ENCODE measurements at places on chromosomes 7 and 10.

DNA sequence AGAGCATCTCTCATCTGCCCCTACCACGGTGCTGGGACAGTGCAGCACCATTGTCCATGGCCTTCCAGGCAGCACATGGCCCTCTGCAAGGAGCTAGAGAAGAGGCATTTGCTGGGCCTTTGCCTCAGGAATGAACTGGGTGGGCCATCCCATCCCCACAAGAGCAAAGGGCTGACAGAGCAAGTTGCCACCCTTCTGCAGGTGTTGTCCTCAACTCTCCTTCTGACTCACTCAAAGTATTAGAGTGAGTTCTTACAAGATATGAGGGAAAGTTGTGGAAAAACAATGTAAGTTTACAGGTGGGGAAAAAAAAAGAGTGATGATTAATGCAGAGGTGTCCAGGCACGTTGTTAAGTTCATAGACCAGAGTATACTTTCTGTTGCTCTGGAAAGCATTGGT lies 261.2 kb downstream of the SKIDA1 start:
- DNase-seq = no peak

GRCh38 chr10:18504161-18504560 lies 147.2 kb downstream of the NSUN6 start:
- no peak for DNase-seq

GRCh38 chr7:31443457-31443856 lies 70.4 kb upstream of the ITPRID1 start:
- DNase-seq = no peak

DNA sequence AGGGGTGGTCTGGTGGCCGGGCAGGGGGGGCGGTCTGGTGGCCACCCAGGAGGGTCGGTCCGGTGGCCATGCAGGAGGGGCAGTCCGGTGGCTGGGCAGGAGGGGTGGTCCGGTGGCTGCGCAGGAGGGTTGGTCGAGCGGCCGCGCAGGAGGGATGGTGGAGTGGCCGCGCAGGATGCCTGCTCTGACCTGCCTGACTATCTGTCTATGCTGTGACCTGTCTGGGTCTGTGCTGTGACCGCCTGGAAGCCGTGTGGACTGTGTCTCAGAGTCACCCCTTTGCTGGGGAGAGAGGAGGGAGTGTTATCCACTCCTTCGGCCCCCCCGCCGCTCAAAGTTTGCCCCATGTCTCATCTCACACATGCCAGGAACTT lies 113.2 kb downstream of the ACTR3B start:
- no peak for DNase-seq

DNA sequence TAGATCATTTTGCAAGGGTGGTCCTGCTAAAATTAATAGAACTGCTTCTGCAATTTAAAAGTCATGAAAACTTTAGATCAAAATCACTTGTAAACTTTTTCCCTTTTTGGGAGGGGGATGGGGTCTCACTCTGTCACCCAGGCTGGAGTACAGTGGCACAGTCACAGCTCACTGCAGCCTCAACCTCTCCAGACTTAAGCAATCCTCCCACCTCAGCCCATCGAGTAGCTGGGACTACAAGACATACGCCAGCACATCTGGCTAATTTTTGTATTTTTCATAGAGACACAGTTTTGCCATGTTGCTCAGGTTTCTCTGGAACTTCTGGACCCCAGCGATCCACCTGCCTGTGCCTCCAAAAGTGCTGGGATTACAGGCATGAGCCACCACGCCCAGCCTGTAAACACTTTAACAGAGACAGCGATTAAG lies 79.7 kb downstream of the LRRC17 start:
- no peak for DNase-seq

GRCh38 chr10:94413361-94413760 lies 11.0 kb downstream of the TBC1D12 start:
- DNase-seq = no peak

DNA sequence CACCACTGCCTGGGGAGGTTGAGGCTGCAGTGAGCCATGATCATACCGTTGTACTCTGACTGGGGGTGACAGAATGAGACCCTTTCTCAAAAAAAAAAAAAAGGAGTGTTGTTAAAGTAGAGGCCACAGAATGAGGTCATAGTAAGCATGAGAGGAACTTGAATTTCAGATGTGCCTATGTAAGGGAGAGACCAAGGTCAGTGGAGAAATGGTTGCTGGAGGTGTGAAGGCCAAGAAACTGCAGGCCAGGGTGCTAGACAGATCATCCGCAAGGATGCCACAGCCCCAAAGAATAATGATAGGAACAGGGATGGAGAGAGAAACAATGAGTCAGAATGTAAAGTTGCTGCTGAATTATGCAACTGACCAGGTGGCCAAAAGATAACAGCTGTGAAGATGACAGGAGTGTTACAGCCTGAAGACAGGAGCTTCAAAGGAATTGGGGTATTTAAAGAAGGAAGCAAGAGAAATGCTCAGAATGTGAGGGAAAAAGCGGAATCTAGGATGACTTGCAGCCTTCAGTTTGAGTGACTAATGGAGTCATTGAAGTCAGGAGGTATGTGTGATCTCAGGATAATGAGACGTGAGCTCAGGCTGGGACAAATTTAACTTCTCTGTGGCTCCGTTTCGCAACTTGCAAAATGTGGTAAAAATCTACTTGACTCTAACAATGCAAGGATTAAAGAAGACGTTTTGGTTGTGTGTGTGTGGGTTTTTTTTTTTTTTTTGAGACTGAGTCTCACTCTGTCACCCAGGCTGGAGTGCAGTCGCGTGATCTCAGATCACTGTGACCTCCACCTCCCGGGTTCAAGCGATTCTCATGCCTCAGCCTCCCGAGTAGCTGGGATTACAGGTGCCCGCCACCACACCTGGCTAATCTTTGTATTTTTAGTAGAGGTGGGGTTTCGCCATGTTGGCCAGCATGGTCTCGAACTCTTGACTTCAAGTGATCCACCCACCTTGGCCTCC lies 22.2 kb downstream of the TYW1B start:
- DNase-seq = no peak

DNA sequence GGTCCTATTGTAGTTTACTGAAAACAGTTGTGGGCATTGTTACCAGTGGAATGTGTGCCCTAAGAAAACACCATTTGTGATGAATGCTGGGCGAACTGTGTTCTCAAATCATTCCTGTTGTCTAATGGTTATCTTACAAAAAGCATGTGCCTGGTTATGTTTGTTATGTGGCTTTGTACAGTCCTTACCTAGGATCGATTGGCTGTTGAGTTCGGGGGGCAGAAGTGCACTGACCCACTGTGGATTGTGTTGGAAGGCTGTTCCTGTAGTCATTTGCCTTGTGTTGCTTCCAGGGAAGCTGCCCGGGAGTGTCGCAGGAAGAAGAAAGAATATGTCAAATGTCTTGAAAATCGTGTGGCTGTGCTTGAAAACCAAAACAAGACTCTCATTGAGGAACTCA lies 84.3 kb downstream of the CREM start:
- no peak for DNase-seq

- DNase-seq = no peak
These were observed 204.0 kb upstream of the GNAI1 start for GRCh38 chr7:79930604-79931003.

- DNase-seq = no peak
These were observed 309.5 kb upstream of the PODXL start for GRCh38 chr7:131865911-131866310.

- DNase-seq = no peak
These were observed 113.9 kb upstream of the LAMB4 start for GRCh38 chr7:108244110-108244509.

DNA sequence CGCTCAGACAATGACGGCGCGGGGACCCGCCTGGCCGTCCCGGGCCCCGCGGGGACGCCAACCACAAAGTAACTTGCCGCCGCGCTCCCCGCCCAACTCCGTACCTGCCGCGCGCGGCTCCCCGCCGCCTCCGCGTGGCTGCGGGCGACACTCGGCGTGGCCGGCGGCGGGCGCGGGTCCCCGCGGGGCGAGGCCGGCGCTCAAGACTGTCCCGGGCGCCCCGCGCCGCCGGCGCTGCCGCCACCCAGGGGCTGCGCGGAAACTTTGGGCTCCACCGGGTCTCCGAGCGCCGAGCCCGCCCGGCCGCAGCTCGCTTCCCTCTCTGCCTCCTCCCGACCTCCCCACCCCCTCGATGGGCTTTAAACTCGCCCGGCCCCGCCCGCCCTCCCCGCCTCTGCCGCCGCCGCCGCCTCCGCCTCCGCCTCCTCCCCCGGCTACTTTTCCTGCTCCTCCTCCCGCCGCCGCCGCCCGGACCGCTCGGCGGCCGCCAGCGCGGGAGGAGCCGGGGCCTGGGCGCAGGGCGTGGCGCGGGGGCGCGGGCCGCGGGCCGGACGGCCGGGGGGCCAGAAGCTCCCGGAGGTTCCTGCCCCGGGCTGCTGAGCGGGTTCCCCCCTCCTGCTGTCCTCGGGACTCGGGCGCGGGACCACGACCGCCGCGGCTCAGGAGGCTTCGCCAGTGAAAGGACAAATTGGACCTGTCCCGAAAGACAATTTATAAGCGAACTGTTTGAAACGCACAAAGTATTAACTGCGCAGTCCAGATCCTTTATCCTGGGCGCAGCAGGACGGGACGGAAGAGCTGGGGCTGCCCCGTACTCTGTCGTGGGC lies 10.6 kb upstream of the GRB10 start:
- no peak for DNase-seq

GRCh38 chr7:47520406-47520805 lies 61.5 kb downstream of the TNS3 start:
- DNase-seq = no peak

DNA sequence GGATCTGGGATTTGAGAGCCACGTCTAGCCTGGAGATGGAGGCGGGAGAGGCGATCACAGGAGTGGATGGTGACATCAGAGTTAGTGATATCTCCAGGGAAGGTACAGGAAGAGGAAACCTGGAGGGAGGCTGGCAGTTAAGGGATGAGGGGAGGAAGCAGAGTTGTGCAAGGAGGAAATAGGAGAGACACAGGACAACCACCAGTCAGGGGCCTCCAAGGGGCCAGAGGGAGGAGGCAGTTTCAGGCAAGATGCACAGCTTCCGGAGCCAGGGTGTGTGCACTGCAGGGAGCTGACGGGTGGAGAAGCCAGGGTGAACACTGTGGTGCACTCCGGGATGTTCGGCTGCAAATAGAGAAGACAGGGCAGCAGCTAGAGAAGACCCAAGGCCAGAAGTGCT lies 141.2 kb downstream of the GLI3 start:
- no peak for DNase-seq

GRCh38 chr10:46097576-46098317 lies 51.7 kb upstream of the MSMB start:
- DNase-seq = no peak

DNA sequence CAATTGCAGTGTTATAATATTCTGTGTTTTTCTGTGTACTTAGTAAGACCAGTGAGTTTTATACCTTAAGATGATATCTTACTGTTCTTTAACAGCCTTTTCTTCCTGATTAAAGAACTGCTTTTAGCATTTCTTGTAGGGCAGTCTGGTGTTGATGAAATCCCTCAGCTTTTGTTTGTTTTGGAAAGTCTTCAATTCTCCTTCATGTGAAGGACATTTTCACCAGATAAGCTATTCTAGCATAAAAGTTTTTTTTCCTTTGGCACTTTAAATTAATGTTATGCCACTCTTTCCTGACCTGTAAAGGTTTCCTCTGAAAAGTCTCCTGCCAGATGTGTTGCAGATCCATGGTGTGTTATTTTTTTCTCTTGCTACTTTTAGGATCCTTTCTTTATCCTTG lies 1059.8 kb downstream of the LRMDA start:
- DNase-seq = no peak

- DNase-seq = no peak
These were observed 566 bp downstream of the ZNF789 start for GRCh38 chr7:99473315-99473596.

- DNase-seq = no peak
These were observed 913.9 kb upstream of the AUTS2 start for GRCh38 chr7:68684246-68684839.

DNA sequence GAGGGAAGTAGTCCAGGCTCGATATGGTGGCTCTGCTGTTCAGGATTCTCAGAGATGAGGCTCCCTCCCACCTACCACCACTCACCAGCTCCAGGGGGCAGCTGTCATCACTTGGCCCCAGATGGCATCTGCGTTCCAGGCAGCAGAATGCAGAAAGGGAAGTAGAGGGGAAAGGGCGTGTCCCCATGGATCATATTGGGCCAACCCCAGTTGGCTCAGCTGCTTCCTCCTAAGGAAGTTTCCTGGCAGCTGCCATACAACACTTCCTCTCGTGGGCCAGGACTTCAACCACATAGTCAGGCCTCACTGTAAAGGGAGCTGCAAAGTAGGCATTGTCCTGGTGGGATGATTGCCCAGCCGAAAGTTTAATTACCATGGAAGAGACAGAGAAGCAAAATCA lies 1.6 kb upstream of the TEX36 start:
- no peak for DNase-seq

DNA sequence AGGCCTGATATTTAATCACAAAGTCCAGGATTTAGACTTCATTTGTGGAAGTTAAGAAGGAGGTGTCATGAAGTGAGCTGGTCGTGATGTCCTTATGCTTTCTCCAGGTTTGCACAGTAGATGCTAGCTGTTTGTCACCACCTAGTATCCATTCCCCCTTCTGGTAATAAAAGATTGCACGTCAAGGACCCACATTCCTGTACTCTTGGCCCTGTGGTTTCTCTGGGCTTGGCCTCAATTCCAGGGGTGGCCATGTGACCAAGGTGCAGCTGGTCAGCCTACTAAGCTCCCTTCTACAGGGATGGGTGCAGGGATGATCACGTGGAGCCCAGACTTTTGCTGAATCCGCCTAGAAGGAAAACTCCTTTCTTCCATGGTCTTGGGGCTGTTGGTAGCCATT lies 16.5 kb downstream of the NPS start:
- no peak for DNase-seq

- no peak for DNase-seq
These were observed 338.9 kb downstream of the GALNT17 start for GRCh38 chr7:71470830-71471229.

GRCh38 chr10:1240341-1240775 lies 184.2 kb downstream of the WDR37 start:
- no peak for DNase-seq

DNA sequence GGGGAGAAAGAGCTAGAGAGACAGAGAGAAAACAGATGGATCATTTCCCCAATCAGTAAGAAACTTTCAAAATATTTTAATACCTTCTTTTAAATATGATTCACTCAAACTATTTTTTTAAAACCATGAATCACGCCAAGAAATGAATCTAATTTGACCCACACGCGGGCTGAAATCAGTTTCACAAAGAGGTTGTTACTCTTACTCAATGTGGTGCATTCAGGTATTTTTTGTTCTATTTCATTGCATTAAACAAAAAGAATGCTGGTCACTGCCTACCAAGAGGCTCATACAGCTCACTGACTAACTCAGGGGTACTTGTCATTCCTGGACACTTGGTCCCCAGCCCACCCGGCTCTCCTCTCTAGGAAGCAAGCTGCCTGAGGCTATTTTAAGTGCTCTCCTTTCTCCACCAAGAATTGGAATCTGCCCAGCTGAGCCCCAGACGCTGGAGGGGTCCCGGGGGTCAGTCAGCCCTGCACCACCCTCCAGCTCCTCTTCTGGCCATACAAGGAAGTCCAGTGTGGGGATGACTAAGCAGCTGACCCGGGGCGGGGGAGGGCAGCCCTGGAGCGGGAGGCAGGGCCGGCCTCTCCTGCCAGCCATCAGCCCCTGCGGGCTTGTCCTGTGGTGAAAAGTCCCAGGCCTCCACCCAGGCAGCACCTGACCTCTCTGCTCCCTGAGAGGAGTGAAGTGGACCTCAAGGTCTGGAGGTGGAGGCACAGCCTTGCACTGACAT lies 21.7 kb upstream of the PFKP start:
- no peak for DNase-seq
